CD14-positive monocyte (primary cell): ENCODE measurements at places on chromosomes 6 and 20.

DNA sequence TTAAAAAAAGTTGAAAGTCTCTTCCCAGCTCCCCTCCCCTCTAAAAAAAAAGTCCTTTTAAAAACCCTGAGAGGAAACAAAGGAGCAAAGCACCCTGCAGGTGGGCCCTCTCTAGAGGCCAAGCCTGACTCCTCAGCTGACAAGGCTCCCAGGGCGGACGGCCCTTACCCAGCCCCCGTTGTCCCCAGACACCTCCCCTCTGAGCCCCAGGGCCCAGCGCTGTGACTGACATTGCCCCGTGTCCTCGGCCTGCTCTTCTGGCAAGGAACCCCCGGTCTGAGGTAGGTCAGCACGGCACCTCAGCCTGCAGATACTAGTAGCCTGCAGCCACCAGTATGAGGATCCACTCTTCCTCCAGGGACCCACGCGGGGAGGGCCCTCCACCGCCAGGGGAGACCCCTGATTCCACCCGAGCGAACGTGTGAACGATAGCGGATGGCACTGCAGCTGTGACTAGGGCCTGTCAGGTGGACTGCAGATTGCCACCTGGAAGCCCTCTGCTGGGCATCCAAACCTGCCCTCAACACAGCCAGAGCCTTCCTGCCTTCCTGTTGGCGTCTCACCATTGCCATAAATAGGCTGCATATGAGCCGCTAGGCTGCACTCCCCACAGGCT, 34.2 kb downstream of the FOXC1 start:
- DNase-seq: no peak

- DNase-seq: no peak
Measured at GRCh38 chr20:1875762-1876161, 19.4 kb upstream of the SIRPA start.

DNA sequence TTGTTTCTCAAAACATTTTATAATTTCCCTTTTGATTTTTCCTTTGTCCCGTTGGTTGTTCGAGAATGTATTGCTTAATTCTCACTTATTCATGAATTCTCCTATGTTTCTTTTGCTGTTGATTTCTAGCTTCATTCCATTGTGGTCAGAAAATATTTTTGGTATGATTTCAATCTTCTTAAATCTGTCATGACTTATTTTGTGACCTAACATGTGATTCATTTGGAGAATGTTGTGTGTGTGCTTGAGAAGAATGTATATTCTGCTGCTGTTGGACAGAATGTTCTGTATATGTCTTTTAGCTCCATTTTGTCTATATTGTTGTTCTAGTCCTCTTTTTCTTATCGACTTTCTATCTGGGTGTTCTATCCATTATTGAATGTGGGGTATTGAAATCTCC, 286.2 kb upstream of the RNF217 start:
- DNase-seq: no peak

- DNase-seq: no peak
Measured at GRCh38 chr20:8385247-8385646, 253.2 kb downstream of the PLCB1 start.

GRCh38 chr6:38676236-38676973, 26.5 kb downstream of the GLO1 start:
- DNase-seq: no peak

GRCh38 chr20:62167474-62167873, 15.4 kb upstream of the MTG2 start:
- DNase-seq: no peak

GRCh38 chr20:49279677-49280462, 2.0 kb upstream of the ZNFX1 start:
- no peak for DNase-seq

- DNase-seq: no peak
Measured at GRCh38 chr20:25984933-25985332, 288.3 kb upstream of the ZNF337 start.

DNA sequence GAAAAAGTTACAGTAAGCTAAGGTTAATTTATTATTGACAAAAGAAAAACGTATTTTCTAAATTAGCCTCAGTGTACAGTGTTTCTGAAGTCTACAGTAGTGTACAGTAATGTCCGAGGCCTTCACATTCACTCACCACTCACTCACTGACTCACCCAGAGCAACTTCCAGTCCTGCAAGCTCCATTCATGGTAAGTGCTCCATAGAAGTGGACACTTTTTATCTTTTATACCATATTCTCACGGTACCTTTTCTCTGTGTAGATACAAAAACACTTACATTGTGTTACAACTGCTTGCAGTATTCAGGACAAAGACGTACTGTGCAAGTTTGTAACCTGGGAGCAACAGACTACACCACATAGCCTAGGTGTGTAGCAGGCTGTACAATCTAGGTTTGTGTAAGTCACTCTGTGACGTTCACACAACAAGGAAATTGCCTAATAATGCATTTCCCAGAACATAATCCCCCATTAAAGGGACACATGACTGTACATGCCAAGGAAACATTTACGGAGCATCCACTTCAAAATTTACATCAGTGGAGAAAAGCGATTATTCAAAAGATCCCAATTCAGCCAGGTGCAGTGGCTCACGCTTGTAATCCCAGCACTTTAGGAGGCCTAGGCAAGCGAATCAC, 133.4 kb downstream of the BANF2 start:
- DNase-seq: no peak

- no peak for DNase-seq
Measured at GRCh38 chr6:138569970-138570724, 70.9 kb upstream of the NHSL1 start.

DNA sequence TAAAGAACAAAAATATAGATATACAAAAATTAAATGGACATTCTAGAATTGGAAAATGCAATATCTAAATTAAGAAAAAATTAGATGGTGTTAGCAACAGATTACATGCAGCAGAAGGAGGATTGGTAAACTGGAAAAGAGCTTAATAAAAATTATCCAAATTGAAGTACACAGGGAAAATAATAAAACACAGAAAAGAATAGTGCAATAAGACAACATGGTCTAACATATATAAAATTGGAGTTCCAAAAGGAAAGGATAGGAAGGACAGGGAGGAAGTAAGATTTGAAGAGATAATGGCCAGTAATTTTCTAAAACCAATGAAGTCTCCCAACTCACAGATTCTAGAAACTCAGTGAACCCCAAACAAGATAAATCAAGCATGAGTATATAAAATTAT, 194.5 kb downstream of the TBX18 start:
- no peak for DNase-seq

DNA sequence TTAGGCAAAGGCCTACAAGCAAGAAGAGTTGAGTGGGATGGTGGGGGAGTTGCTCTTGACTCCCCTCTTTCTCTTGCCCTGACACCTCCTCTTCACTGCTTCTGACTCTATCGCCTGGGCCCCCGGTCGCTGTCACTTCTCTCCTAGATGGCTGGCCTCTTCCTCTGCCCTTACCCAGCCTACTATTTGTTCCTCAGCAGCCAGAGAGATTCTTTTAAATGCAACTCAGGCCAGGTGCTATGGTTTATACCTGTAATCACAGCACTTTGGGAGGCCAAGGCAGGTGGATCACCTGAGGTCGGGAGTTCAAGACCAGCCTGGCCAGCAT, 4.3 kb upstream of the PDYN start:
- DNase-seq: no peak

DNA sequence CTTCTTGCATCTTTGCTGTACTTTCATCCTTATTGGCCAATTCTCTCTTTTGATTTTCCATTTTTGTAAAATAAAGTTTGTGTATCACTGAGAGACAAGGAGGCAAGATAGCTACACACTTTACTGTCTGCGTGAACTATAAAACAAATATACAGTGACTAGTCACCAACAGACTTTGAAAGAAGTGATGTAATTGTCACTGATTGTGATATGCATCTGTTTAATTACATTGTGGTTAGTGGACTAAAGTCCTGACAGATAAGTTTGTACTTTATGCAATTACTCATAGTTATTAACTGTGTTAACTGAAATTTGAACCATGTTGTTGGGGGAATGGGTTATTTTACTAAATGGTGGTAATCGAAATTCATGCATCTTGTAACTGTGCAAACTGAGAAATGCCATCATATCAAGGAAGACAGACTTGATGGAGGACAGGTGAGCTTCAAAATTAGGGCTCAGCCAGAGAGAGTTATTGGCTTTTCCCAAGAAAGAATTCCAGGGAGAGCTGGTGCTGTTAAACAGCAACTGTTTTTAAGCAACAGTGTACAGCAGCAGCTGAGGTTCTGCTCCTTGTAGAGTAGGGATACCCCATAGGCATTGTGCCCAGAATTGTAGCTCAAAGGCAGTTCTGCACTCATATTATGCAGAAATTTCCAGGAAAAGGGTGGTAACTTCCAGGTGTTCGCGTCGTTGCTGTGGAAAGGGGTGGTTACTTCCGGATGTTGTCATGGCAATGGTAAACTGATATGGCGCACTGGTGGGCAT, 62.9 kb downstream of the EFHC1 start:
- DNase-seq: no peak

- DNase-seq: no peak
Measured at GRCh38 chr6:31687321-31687720, 6.5 kb upstream of the LY6G5C start.

- DNase-seq: no peak
Measured at GRCh38 chr6:116101790-116102189, 1.1 kb downstream of the NT5DC1 start.

GRCh38 chr6:259901-260508, 32.3 kb upstream of the DUSP22 start:
- no peak for DNase-seq

DNA sequence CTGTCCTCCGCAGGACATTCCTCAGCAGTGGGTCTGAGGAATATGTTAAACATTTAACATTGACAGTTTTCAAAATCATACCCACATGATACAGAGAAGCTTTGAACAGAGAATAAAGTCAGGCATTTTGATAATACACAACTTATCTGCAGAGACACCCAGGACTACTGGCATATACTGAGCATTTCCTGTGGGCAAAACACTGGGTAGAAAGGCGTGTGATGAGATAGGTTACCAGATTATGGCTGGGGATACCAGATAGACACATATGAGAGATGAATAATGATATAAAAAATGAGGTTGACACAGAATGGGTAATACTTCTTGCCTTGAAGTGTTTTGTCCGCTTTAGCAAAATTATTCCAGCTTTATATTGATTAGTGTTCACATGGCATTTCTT, 31.4 kb upstream of the TRIM26 start:
- no peak for DNase-seq

DNA sequence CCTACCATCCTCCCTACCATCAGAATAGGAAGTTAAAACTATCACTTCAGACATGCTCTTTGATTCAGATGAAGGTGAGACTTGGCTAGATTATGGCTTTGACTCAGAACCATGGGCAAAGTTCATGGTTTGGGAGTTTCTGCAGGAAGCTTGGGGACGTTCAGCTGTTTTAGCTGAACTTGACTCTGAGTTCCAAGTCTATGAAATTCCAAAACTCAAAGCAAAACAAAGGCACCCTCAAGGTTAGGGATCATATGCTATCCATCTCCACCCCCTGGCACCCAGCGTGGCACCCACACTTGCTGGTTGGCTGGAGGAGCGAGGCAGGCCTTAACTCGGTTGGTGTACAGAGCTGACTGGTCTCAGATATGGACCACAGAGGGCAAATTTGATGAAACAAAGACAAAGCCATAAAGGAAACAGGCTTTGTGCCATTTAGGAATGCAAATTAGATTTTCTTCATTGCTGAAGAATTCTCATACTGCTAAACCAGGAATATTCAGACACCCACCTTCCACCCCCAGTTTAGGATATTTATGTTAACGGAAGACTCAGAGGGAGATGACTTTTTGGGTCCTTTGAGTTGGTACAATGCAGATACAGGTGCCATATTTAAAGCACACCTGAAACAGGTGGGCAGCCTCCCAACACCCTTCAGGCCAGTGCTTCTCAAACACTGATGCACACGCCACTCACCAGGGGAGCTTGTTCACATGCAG, 88.4 kb upstream of the SLC22A16 start:
- no peak for DNase-seq

- no peak for DNase-seq
Measured at GRCh38 chr6:7742223-7742785, 16.4 kb downstream of the BMP6 start.

GRCh38 chr6:133961831-133962230, 8.8 kb downstream of the TBPL1 start:
- no peak for DNase-seq

GRCh38 chr6:30102414-30102969, 10.4 kb downstream of the TRIM31 start:
- peak; percentile 46 for DNase-seq

DNA sequence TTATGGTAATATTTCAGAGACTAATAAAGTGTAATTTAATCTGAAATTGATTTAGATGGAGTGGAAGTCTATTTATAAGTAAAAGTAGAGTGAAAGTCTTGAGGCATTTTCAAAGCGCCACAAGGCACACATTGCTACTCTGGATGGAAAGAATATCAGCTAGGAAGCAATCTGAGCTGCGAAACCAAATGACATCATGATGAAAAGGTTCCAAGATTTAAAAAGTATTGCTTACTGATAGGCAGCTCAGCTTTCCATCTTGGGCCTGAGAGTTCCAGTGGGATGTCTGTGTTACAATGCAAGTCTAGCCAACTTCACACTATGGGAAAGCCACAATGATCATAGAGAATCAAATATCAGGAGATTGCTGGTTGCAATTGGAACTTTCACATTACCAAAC, 126.9 kb upstream of the VGLL2 start:
- no peak for DNase-seq

DNA sequence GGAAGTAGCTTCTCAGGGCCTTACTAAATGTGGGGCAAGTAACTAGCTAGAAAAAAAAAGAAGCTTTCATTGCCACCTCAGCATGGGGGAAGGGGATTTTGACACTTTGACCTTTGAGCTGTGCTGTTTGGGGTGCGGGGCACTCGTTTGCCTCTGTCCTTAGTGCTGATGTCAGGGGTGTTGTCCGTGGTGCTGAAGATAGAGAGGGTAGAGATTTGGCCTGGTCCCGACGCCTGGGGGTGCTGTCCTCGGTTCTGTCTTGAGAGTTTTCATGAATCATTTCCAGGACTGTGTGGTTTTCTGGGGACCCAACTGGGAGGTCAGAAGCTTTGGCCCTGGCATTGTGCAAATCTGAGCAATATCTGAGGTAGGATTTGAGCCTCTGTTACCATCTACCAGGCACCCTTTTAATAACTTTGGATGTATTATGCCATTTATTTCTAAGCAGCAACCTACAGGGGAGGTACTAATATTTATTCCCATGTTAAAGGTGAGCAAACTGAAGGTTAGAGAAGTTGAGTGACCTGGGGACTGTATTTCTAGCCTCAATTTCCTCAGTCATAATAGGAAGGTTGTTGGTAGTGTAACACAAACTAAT, 78.0 kb downstream of the DLGAP4 start:
- DNase-seq: no peak

GRCh38 chr20:23530937-23531567, 37.2 kb downstream of the CST9L start:
- DNase-seq: no peak

DNA sequence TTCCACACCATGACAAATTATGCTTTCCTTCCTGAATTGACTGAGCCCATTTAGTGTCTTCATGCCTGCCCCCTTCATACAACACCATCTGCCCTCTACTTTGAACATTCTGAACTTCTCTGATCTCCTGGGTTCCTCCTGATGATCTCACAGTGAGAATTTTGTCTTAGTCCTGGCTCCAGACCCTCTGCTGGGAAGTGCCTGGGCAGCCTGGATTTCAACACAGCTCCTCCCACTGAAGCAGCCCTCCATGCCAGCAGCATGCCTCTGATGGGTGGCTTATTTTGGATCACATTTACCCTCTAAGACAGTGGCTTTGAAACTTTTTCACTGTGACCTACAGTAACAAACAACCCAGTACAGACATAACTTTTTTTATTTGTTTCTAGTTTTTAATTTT, 41.5 kb downstream of the DSE start:
- DNase-seq: no peak
